ENCODE measurements at places on chromosomes 7 and 10. TPM values are rescaled to one million over a fixed set of nuclear protein-coding genes. Genes with fewer than 3 reads are reported as not detected.

ACTL6B gene
- total RNA-seq: not detected

SPDYE9 gene
- total RNA-seq: not detected

LIPK gene
- not detected for total RNA-seq

PTPRN2 gene
- total RNA-seq: 10.7 TPM

ELMO1 gene
- total RNA-seq: 328 TPM

SLC18A2 gene
- total RNA-seq: 0.22 TPM

CCDC146 gene
- 17.6 TPM for total RNA-seq

TSPAN13 gene
- total RNA-seq: 6.9 TPM

CALHM2 gene
- 61.4 TPM for total RNA-seq

POLD2 gene
- 87.9 TPM for total RNA-seq

EN2 gene
- total RNA-seq: under 0.01 TPM

UCMA gene
- not detected for total RNA-seq

CREB5 gene
- total RNA-seq: 19.7 TPM

VGF gene
- total RNA-seq: not detected

ZNF365 gene
- total RNA-seq: 1.5 TPM

OPN1SW gene
- total RNA-seq: not detected

PCDH15 gene
- total RNA-seq: not detected

GSTO2 gene
- 0.78 TPM for total RNA-seq

EPO gene
- total RNA-seq: 0.59 TPM

PTPN20 gene
- total RNA-seq: 3.1 TPM

PRKG1 gene
- total RNA-seq: 35.0 TPM

SEMA3E gene
- 21.9 TPM for total RNA-seq

H2BK1 gene
- total RNA-seq: not detected

PLXDC2 gene
- total RNA-seq: 71.0 TPM

CYP3A7 gene
- total RNA-seq: not detected

OR2A12 gene
- not detected for total RNA-seq

ENTPD1 gene
- total RNA-seq: 33.0 TPM

SVOPL gene
- not detected for total RNA-seq

OR13A1 gene
- total RNA-seq: not detected

SYT15 gene
- total RNA-seq: 8.2 TPM

NAT16 gene
- total RNA-seq: not detected

HELLS gene
- 11.8 TPM for total RNA-seq

H2AZ2 gene
- total RNA-seq: 135 TPM

SPDYE2 gene
- not detected for total RNA-seq

SHTN1 gene
- 9.2 TPM for total RNA-seq

COL1A2 gene
- total RNA-seq: 235 TPM

TRIM50 gene
- total RNA-seq: 0.84 TPM

ICA1 gene
- total RNA-seq: 12.8 TPM

CALHM3 gene
- not detected for total RNA-seq

BTBD16 gene
- total RNA-seq: not detected

STEAP2 gene
- 20.1 TPM for total RNA-seq

PAPSS2 gene
- total RNA-seq: 15.7 TPM

FZD8 gene
- 10.0 TPM for total RNA-seq

GATA3 gene
- total RNA-seq: not detected

KCND2 gene
- total RNA-seq: under 0.01 TPM

ARL5B gene
- 9.6 TPM for total RNA-seq

PLEKHS1 gene
- total RNA-seq: not detected

TBXAS1 gene
- 19.0 TPM for total RNA-seq

DLX6 gene
- total RNA-seq: not detected

ADCY1 gene
- 9.0 TPM for total RNA-seq

SFTPA1 gene
- not detected for total RNA-seq

CABCOCO1 gene
- total RNA-seq: not detected

CTNNA3 gene
- 26.4 TPM for total RNA-seq
